GM23248 (cell line): ENCODE measurements at places on chromosomes 6 and 20. TPM values are rescaled to one million over a fixed set of nuclear protein-coding genes. Genes with fewer than 3 reads are reported as not detected.

Gene GGTLC1
- not detected in 2 replicates for total RNA-seq

Gene HRH3
- not detected in 2 replicates for total RNA-seq

Gene HEBP2
- total RNA-seq = 32.4 and 62.8 TPM in 2 replicates

Gene SCGN
- total RNA-seq = not detected in 2 replicates

Gene SLC32A1
- total RNA-seq = not detected in 2 replicates

Gene LRP11
- total RNA-seq = 108 and 168 TPM in 2 replicates

DNA sequence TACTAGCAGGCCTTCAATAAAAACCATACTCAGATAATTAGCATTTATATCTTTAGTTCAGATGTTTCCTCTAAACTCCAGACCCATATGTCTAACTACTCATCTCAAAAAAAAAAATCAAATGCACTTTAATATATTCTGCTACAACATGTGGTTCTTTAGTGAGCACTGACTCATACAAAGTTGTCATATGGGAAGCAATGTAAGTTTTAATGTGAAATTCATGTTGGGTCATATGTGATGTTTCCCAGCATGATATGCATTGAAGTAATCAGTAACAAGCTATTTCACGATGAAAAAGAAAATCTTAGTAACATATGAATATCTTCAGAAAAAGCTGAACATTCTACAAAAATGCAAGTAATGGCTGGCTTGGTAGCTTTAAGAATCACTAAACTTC, 859.7 kb upstream of the ADGRB3 start:
- no peaks in the 10 kb centered on the region for H3K4me1 ChIP-seq
- H3K36me3 ChIP-seq = no peaks in the 10 kb centered on the region
- H3K27me3 ChIP-seq = no peaks in the 10 kb centered on the region
- no peak overlapping the region for H3K27ac ChIP-seq
- DNase-seq = no peak

GRCh38 chr6:24322924-24323323, 34.9 kb downstream of the DCDC2 start:
- H3K36me3 ChIP-seq = no peaks in the 10 kb centered on the region
- no peak for DNase-seq
- 0 out of 2 replicates have a peak, but pooled peaks cover 5% of the 10 kb centered on the region for H3K4me1 ChIP-seq
- H3K27me3 ChIP-seq = no peaks in the 10 kb centered on the region
- no peak overlapping the region for H3K4me3 ChIP-seq
- H3K27ac ChIP-seq = no peak overlapping the region

DNA sequence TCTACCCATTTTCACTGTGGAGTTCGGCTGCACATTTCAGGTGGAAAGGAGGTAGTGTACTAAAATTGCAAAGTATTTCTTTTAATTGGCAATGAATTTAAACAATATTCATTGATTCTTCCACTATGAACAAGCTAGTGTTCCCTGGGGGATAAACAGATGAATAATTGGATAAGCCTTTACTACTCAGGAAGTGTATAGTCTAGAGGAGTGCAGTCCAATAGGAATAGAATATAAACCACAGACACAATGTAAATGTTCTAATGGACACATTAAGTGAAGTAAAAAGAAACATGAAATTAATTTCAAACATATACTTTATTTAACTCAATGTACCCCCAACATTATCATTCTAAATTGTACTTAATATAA, 28.7 kb downstream of the SGK1 start:
- peak; percentile 82 for DNase-seq
- H3K27ac ChIP-seq = peak overlapping the region; percentile 84
- H3K4me3 ChIP-seq = 0 out of 2 replicates have a peak overlapping the region, but pooled peaks have one; percentile 11
- no peaks in the 10 kb centered on the region for H3K36me3 ChIP-seq
- H3K27me3 ChIP-seq = no peaks in the 10 kb centered on the region

DNA sequence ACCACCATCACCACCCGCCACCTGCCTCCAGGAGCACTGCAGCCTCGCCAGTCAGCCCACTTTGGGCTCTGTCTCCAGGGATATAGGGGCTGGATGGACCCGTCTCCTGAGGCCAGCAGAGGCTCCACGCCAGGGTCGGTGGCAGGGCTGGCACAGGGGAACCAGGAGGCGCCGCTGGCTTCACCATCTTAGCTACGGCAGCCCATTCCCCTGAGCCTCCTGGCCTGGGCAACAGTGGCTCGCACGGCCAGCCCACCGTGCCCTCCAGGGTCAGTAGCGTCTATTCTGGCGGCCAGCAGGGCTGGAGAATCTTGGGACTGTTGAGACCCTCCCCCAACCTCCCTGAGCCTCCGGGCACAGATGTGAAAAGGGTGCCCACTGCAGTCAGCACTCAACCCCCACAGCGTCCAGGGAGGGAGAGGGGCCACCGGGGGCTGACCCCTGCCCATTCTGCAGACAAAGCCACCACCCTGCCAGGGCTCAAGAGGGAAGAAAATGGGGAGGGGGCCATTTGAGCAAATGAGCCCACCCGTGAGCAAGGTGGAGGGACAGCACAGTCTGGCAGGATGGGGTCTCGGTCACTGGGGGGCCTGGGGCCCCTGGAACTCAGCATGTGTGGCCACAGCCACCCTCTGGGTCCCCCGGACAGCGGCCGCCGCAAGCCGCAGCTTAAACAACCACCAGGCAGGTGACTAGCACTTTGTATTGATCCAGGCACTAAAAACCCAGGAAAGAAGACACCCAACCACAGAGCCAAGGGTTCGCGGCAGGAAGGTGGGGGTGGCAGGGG, 28.7 kb downstream of the KCNQ2 start:
- H3K27me3 ChIP-seq = peaks cover 17% of the 10 kb centered on the region; the same call in 1 of the 2 replicates
- no peak for DNase-seq
- no peaks in the 10 kb centered on the region for H3K36me3 ChIP-seq
- no peaks in the 10 kb centered on the region for H3K4me1 ChIP-seq
- H3K27ac ChIP-seq = no peak overlapping the region
- H3K4me3 ChIP-seq = no peak overlapping the region

- no peak for DNase-seq
- H3K4me3 ChIP-seq = no peak overlapping the region
- H3K27me3 ChIP-seq = no peaks in the 10 kb centered on the region
- no peaks in the 10 kb centered on the region for H3K36me3 ChIP-seq
Observed at GRCh38 chr20:42639140-42639539, 550.6 kb downstream of the PTPRT start.

DNA sequence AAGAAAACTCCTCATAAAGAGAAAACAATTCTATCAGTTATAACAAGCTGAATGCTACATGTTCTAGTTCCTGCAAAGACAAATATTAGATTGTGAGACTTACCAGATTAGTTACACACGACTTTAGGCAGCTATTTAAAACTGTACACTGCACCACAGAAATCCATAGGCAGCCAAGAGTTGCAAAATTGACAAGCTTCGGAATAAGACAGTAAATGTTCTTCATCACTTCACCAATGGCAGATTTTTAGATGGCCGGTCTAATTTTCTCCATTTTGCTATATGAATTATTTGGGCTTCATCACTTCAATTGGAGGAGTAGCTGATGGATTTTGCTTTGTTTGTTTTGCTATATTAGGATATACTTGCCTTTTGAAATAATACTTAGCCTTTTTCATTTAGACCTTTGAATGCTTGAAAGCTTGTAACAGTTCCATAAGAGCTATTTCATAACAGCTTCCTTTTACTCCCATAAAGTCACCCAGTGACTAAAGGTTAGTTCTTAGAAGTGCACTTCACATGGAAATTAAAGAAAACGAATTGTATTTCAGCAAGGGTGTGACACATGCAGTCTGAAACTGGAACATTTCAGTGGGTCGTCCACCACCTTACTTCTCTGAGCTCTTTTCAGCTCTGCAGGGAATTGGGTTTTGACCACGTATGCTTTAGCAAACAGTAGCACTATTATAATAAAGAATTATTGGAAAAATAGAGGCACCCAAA, at the start of gene ROS1:
Gene ROS1, minus strand, starts transcription at position 512 of the 723 bp plus-strand sequence. Its CDS starts 286 bp downstream, at position 226.
- no peak within 1 kb of the TSS for H3K4me3 ChIP-seq
- H3K36me3 ChIP-seq = no peaks in the 10 kb centered on the region
- no peak for DNase-seq
- H3K4me1 ChIP-seq = no peaks in the 10 kb centered on the region

GRCh38 chr20:3741836-3742458, 9.5 kb downstream of the HSPA12B start:
- no peak overlapping the region for H3K27ac ChIP-seq
- H3K4me1 ChIP-seq = no peaks in the 10 kb centered on the region
- H3K27me3 ChIP-seq = no peaks in the 10 kb centered on the region
- no peak overlapping the region for H3K4me3 ChIP-seq
- DNase-seq = no peak

GRCh38 chr6:87436435-87436834, 28.7 kb downstream of the CFAP206 start:
- H3K27ac ChIP-seq = no peak overlapping the region
- H3K27me3 ChIP-seq = no peaks in the 10 kb centered on the region
- peak; percentile 62 for DNase-seq
- H3K4me3 ChIP-seq = no peak overlapping the region
- H3K4me1 ChIP-seq = no peaks in the 10 kb centered on the region

GRCh38 chr6:79776076-79776475, 144.9 kb downstream of the SH3BGRL2 start:
- peaks cover 3% of the 10 kb centered on the region; the same call in 1 of the 2 replicates for H3K4me1 ChIP-seq
- H3K27me3 ChIP-seq = no peaks in the 10 kb centered on the region
- H3K4me3 ChIP-seq = no peak overlapping the region
- no peak overlapping the region for H3K27ac ChIP-seq
- no peak for DNase-seq

DNA sequence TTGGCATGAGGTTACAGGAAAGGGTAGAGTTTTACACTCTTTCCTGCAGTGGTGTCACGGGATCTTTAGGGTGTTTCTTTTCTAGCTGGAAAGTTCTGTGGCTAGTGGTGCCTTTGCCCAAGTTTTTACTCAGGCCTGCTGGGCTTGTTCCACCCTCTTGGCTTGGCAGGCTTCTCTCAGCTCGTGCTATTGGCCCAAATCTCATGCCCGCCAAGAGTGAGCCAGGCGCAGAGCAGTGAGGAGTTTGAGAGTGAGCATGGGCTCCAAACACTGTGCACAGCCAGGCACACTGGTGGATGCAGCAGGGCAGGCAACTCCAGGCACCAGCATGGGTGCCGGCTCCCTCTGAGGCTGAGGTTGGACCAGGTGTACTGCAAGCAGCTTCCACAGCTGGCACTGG, 206.5 kb downstream of the SAMD5 start:
- H3K4me1 ChIP-seq = no peaks in the 10 kb centered on the region
- H3K27ac ChIP-seq = no peak overlapping the region
- no peak for DNase-seq
- no peak overlapping the region for H3K4me3 ChIP-seq

GRCh38 chr6:73481969-73482368, 20.4 kb downstream of the MTO1 start:
- peaks cover 41% of the 10 kb centered on the region; the same call in 1 of the 2 replicates for H3K36me3 ChIP-seq
- no peak overlapping the region for H3K4me3 ChIP-seq
- no peaks in the 10 kb centered on the region for H3K27me3 ChIP-seq
- no peak for DNase-seq

DNA sequence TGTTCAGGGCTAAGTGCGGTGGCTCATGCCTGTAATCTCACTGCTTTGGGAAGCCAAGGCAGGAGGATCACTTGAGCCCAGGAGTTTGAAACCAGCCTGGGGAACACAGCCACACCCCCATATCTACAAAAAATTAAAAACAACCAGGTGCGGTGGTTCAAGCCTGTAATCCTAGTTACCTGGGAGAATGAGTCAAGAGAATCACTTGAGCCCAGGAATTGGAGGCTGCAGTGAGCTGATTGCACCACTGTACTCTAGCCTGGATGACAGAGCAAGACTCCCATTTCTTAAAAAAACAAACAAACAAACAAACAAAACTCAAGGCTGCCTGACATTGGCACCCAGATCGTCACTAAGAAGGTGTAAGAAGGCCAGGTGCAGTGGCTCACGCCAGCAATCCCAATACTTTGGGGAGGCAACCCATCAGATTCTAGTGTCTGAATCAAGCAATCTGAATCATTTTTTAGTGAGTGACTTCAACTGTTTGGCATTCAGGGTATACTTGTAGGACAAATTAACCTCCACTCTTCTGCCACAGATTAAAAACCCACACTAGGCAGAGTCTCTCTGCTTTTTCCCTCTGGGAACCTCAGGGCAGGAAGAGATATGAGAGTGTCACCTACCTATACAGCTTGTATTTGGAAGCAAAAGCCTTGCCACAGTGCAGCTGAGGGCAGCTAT, 6.1 kb downstream of the PLAGL2 start:
- peaks cover 28% of the 10 kb centered on the region; the same call in 1 of the 2 replicates for H3K36me3 ChIP-seq
- peak overlapping the region; percentile 19; the same call in 1 of the 2 replicates for H3K27ac ChIP-seq
- H3K27me3 ChIP-seq = no peaks in the 10 kb centered on the region
- H3K4me3 ChIP-seq = no peak overlapping the region

- no peak overlapping the region for H3K27ac ChIP-seq
- no peaks in the 10 kb centered on the region for H3K27me3 ChIP-seq
- DNase-seq = no peak
- H3K4me3 ChIP-seq = no peak overlapping the region
- H3K36me3 ChIP-seq = no peaks in the 10 kb centered on the region; the same call in 1 of the 2 replicates
- no peaks in the 10 kb centered on the region for H3K4me1 ChIP-seq
Observed at GRCh38 chr6:154916857-154917256, 78.3 kb upstream of the TIAM2 start.

DNA sequence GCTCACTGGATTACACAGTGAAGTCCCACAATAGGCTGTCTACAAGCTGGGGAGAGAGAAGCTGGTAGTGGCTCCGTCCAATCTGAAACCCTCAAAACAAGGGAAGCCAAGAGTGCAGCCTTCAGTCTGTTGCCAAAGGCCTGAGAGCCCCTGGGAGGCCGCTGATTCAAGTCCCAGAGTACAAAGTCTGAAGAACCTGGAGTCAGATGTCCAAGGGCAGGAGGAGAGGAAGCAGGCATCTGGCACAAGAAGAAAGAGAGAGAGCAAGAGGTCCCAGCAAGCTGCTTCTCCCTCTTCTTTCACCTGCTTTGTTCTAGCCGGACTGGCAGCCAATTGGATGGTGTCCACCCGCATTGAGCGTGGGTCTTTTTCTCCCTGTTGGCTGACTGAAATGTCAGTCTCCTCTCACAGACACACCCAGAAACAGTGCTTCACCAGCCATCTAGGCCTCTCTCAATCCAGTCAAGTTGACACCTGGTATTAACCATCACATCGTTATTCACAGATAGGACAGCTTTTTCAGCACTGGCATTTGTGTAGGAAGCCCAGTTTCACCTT, 51.2 kb downstream of the CRYBG1 start:
- peaks cover 30% of the 10 kb centered on the region for H3K27me3 ChIP-seq
- H3K36me3 ChIP-seq = no peaks in the 10 kb centered on the region
- no peak for DNase-seq
- no peak overlapping the region for H3K4me3 ChIP-seq
- no peaks in the 10 kb centered on the region for H3K4me1 ChIP-seq
- no peak overlapping the region for H3K27ac ChIP-seq

GRCh38 chr6:155519176-155519738, 63.6 kb upstream of the NOX3 start:
- no peak overlapping the region for H3K27ac ChIP-seq
- H3K27me3 ChIP-seq = no peaks in the 10 kb centered on the region
- no peaks in the 10 kb centered on the region for H3K36me3 ChIP-seq

DNA sequence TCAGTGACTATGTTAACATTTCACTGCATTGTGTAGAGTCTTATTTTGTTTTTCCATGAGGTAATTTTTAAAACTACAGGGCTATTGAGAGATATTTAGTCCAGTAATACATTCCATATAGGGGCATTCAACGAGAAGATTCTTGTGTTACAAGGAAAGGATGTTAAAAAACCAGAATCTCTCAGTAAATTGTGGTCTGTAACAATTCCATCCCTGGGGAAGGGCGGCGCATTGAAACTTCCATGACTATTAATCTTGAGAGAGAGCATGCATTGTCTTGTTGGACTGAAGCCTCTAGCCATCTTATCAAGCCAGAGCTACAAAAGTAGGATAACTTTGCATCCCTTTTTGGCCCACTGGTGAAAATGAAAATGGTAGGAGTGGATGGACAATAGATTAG, 119.7 kb downstream of the BCKDHB start:
- H3K4me1 ChIP-seq = peaks cover 29% of the 10 kb centered on the region
- no peaks in the 10 kb centered on the region for H3K27me3 ChIP-seq
- DNase-seq = no peak
- H3K36me3 ChIP-seq = no peaks in the 10 kb centered on the region
- H3K27ac ChIP-seq = no peak overlapping the region
- H3K4me3 ChIP-seq = no peak overlapping the region
